Activated B cell treated with CpG ODN at 0.5 μM for 24 hours (primary cell): ENCODE measurements at places on chromosomes 3 and 15. TPM values are rescaled to one million over a fixed set of nuclear protein-coding genes. Genes with fewer than 3 reads are reported as not detected.

DNA sequence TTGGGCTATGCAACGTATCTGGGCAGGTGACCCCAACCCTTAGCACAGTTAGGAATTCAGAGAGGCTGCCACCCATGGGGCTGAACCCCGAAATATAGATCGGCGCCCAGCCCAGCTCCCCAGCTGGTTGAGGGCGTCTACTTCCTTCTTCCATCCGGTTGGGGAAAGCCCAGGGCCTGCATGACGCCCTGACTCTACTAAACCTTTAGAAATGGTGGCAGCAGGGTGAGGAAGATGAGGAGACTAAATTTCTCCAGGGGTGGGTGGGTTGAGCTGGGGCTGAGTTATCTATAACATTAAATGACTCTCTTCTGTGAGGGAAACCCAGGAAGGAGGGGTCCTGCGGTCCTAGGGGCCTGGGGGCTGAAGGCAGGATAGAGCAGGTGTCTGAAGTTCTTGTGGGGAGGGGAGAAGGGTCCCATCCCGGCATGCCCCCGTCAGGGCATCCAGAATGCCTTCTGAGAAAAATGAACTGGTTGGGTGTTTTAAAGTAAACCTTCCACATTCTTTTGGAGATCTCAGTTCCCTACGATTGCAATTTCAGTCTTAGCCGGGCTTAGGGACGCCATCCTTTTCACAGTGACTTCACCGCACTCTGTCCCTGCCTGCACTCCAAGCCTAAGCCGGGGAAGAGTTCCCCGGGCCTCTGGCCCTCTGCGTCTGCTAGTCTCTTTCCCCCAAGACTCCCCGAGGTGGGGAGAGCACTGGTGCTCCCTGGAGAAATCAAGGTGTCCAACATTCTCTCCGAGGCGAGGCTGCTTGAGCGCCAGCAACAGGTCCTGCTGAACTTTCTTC lies 28.5 kb downstream of the NR2F2 start:
- no peak overlapping the region for H3K4me3 ChIP-seq
- no peak overlapping the region for H3K27ac ChIP-seq
- H3K4me1 ChIP-seq, result peaks cover 21% of the 10 kb centered on the region
- peaks cover 60% of the 10 kb centered on the region for H3K27me3 ChIP-seq
- no peak for DNase-seq

DNA sequence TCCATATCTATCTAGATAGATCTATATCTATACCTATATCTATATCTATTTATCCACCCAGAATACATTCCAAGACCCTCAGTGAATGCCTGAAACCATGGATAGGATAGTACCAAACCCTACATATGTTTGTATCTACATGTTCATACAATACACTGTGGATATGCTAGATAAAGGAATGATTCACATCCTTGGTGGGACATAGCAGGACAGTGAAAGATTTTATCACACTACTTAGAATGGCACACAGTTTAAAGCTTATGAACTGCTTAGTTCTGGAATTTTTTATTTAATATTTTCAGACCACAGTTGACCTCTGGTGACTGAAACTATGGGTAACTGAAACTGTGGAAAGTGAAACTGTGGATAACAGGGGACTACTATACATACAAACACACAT lies 198.8 kb upstream of the TTC14 start:
- H3K36me3 ChIP-seq, result no peaks in the 10 kb centered on the region
- H3K27me3 ChIP-seq, result no peaks in the 10 kb centered on the region
- H3K27ac ChIP-seq, result no peak overlapping the region
- H3K4me1 ChIP-seq, result no peaks in the 10 kb centered on the region
- no peak overlapping the region for H3K4me3 ChIP-seq
- no peak for DNase-seq

DNA sequence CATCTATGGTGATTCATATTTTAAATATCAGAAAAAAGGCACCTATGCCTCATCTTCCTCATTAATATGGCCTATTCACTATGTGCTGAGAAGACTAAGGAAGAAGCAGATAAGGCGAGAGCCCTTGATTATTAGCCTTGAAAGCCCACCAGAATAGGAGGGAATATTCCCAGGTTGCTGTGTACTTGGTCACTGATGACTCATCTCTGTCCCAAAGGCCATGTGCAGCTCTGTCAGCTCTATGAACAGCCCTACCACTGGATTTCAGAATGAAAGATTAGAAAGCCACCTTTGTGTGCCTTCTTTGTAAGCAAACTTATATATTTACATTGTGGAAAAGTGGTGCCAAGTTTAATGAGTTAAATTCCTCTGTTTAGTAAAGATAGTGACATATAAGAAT lies 211.5 kb downstream of the NFKBIZ start:
- peaks cover 47% of the 10 kb centered on the region for H3K4me1 ChIP-seq
- no peak for DNase-seq
- H3K27ac ChIP-seq, result peak overlapping the region; percentile 76
- H3K36me3 ChIP-seq, result no peaks in the 10 kb centered on the region

NR2F2 gene
- total RNA-seq, result not detected in 2 replicates

DNA sequence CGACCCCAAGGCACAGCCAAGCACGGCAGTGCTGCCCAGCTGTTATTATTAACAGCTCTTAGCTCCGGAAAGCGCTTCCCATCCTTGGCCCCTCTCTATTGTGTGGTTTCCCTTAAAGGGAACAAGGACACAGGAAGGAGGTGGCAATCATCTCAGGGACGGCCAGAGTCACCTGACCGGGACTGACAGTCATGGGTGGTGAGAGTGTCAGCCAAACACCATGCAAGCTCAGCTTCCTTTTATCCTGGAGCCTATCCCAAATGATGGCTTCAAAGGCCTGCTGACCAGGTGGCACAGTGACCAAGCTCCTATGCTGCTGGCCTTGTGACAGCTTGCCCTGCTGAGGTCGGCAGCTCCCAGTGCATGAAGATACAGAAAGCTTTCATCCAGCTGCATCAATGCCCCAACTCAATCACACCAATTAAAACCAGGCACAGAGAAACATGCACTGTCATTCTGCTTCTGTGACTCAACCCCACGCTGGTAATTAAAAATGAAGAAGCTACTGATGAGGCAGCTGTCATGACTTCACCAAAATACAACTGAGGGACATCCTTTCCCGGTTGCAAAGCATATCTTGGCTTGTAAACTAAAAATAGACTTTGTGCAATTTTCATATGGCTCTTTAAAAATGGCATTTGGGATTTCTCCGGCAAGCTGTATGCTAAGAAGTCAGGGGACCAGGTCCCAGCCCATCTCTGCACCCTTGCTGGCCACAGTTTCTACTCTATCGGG lies 34.0 kb downstream of the PCSK6 start:
- H3K36me3 ChIP-seq, result no peaks in the 10 kb centered on the region
- peaks cover 30% of the 10 kb centered on the region for H3K27me3 ChIP-seq

DNA sequence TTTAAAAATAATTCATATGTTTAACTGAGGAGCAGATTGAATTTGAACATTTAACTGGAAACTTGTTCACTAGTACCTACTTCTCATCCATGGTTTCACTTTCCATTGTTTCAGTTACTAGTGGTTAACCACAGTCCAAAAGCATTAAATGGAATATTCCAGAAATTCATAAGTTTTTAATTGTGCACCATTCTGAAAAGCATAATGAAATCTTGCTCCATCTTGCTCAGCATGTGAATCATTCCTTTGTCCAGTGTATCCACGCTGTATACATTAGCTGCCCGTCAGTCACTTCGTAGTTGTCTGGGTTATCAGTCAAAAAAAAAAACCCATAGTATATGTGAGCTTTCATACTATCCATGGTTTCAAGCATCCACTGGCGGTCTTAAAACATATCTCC lies 217.6 kb downstream of the TPRG1 start:
- H3K4me1 ChIP-seq, result peaks cover 3% of the 10 kb centered on the region
- H3K36me3 ChIP-seq, result no peaks in the 10 kb centered on the region
- H3K4me3 ChIP-seq, result no peak overlapping the region
- H3K27me3 ChIP-seq, result peaks cover 2% of the 10 kb centered on the region
- no peak overlapping the region for H3K27ac ChIP-seq
